ENCODE measurements at places on chromosomes 2 and 18.

DNA sequence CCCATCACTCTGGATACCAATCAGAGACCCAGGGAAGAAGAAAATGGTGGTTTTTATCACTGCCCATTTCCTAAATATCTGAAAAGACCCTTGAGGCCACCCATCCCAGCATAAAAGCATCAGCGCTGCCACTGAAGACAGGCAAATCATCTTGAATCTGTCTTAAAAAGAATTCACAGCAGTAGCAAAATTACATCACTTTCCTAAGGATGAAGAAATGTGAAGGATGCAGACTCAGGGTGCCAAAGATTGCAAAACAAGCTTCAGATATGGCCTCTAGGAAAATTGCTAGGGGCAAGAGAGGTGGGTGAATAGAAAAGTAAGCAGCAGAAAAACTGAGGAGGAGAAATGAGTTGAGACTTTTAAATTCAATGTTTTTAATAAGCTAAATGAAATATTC, 70.0 kb downstream of the SLC25A12 start:
- H3K27ac ChIP-seq: no peak overlapping the region
- DNase-seq: no peak
- no peak overlapping the region for H3K4me3 ChIP-seq

GRCh38 chr2:42327125-42327524, 33.9 kb downstream of the COX7A2L start:
- peaks cover 16% of the 10 kb centered on the region for H3K4me1 ChIP-seq
- H3K4me3 ChIP-seq: no peak overlapping the region
- no peak overlapping the region for H3K27ac ChIP-seq
- no peaks in the 10 kb centered on the region for H3K27me3 ChIP-seq

GRCh38 chr2:9941996-9942390, 9.5 kb upstream of the GRHL1 start:
- no peak overlapping the region for H3K27ac ChIP-seq
- no peaks in the 10 kb centered on the region for H3K4me1 ChIP-seq
- H3K4me3 ChIP-seq: no peak overlapping the region
- no peaks in the 10 kb centered on the region for H3K27me3 ChIP-seq

- DNase-seq: no peak
- H3K36me3 ChIP-seq: no peaks in the 10 kb centered on the region
- H3K4me3 ChIP-seq: no peak overlapping the region
- no peak overlapping the region for H3K27ac ChIP-seq
Observed at GRCh38 chr18:5173646-5174045, 23.4 kb downstream of the AKAIN1 start.

DNA sequence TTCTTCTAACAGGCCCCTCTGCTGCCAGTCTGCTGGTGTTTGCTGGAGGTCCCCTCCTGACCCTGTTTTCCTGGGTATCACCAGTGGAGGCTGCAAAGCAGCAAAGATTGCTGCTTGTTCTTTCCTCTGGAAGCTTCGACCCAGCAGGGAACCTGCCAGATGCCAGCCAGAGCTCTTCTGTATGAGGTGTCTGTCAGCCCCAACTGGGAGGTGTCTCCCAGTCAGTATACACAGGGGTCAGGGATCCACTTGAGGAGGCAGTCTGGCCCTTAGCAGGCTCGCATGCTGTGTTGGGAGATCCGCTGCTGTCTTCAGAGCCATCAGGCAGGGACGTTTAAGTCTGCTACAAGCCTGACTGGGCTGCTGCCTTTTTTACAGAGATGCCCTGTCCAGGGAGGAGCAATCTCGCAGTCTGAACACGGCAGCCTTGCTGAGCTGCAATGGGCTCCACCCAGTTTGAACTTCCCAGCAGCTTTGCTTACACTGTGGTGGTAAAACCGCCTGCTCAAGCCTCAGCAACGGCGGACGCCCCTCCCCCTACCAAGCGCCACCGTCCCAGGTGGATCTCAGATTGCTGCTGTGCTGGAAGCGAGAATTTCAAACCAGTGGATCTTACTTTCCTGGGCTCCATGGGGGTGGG, 29.9 kb downstream of the CHCHD5 start:
- H3K4me3 ChIP-seq: no peak overlapping the region
- H3K27ac ChIP-seq: no peak overlapping the region
- no peaks in the 10 kb centered on the region for H3K4me1 ChIP-seq

DNA sequence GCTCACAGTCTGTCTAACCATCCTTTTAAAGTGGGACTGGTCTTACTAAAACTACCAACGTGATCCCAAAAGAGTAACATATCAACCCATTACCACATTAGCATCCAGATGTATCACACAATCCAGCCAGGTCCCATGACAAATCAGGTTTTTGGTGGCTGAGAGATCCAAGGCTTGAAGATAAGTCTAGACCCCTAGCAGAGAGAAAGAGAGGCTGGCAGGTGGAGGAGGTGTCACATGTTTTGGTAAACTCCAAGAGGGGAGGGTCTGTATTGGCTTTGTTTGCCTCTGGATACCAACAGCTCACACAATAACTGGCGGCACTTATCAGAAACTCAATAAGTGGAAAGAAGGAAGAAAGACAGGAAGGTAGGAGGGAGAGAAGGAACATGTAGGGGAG, 357.6 kb downstream of the SS18 start:
- H3K27ac ChIP-seq: no peak overlapping the region
- H3K4me1 ChIP-seq: no peaks in the 10 kb centered on the region
- H3K36me3 ChIP-seq: no peaks in the 10 kb centered on the region
- H3K4me3 ChIP-seq: no peak overlapping the region

GRCh38 chr2:88126772-88127637, 857 bp downstream of the FABP1 start:
- no peak overlapping the region for H3K27ac ChIP-seq
- no peak for DNase-seq
- no peaks in the 10 kb centered on the region for H3K4me1 ChIP-seq
- H3K4me3 ChIP-seq: no peak overlapping the region
- H3K27me3 ChIP-seq: no peaks in the 10 kb centered on the region

- no peak overlapping the region for H3K27ac ChIP-seq
- H3K36me3 ChIP-seq: no peaks in the 10 kb centered on the region
- no peak overlapping the region for H3K4me3 ChIP-seq
- no peak for DNase-seq
Observed at GRCh38 chr2:197296835-197297234, 13.7 kb downstream of the ANKRD44 start.

DNA sequence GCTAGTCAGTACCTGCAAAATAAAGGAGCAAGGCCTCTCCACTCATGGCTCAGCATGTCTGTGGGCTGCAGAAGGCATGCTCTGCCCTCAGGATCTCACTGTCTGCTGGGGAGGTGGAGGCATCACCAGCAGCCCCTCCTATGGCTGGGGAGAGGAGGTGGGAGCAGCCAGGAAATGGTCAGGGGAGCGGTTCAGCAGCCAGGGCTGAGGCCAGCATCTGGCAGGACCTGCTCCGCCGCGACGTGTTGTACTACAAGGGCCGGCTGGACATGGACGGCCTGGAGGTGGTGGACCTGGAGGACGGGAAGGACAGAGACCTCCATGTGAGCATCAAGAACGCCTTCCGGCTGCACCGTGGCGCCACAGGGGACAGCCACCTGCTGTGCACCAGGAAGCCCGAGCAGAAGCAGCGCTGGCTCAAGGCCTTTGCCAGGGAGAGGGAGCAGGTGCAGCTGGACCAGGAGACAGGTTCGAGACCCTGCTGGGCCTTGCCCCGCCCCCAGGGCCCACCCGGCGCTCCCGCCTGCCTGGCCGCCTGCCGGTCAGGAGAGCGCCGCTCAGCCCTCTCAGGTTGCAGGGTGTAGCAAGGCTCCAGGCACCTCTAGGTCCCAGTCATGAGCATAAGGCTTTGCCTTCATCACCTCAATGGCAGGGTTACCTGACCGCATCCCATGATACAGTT, 49.0 kb downstream of the FAM168B start:
- no peaks in the 10 kb centered on the region for H3K4me1 ChIP-seq
- peaks cover 21% of the 10 kb centered on the region for H3K36me3 ChIP-seq
- no peak overlapping the region for H3K27ac ChIP-seq
- DNase-seq: no peak
- H3K4me3 ChIP-seq: no peak overlapping the region

GRCh38 chr2:232142049-232142448, 180.5 kb downstream of the DIS3L2 start:
- no peak overlapping the region for H3K4me3 ChIP-seq
- no peaks in the 10 kb centered on the region for H3K4me1 ChIP-seq
- H3K27ac ChIP-seq: no peak overlapping the region
- no peak for DNase-seq
- no peaks in the 10 kb centered on the region for H3K27me3 ChIP-seq

DNA sequence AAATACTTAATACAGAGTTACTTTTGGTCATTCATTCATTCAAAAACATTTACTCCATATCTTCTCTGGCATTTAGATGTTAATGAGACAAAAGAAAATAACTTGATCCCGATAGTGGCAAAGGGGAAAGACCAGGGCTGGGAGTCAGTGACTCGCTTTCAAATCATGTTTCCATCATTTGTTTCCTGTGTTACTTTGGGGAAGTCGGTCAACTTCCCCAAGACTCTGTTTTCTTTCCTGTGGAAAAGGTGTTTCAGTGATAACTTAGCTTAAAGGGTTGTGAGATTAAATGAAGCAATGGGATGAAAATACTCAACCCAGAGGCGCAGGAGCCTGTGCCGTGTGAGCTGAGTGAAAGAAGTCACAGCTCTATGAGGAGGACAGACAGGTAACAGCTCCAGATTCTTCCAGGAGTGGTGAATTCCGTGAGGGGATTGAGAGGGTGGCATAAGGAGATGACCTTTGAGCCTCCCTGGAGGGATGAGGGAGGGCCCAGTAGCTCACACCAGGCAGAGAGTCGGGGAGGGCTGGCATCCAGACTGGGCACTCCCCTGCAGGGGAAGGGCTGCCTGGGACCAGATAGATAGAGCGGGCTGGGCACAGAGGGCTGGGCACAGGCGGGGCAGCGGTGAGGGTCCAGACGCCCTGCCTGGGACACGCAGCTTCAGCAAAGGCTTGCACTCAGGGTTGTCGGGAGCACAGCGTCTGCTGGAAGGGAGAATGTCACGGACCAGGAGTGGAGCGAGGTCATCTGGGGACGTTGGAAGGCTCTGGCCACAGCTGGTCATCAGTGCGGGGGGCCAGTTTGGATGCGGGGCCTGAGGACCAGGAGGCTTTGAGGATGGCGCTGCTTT, 70.1 kb downstream of the TSHZ1 start:
- no peak overlapping the region for H3K27ac ChIP-seq
- no peaks in the 10 kb centered on the region for H3K4me1 ChIP-seq
- no peaks in the 10 kb centered on the region for H3K27me3 ChIP-seq
- H3K36me3 ChIP-seq: no peaks in the 10 kb centered on the region
- H3K4me3 ChIP-seq: no peak overlapping the region

- no peak for DNase-seq
- H3K36me3 ChIP-seq: no peaks in the 10 kb centered on the region
- no peak overlapping the region for H3K27ac ChIP-seq
- H3K4me3 ChIP-seq: no peak overlapping the region
Observed at GRCh38 chr18:22914633-22915032, 18.5 kb upstream of the RBBP8 start.

DNA sequence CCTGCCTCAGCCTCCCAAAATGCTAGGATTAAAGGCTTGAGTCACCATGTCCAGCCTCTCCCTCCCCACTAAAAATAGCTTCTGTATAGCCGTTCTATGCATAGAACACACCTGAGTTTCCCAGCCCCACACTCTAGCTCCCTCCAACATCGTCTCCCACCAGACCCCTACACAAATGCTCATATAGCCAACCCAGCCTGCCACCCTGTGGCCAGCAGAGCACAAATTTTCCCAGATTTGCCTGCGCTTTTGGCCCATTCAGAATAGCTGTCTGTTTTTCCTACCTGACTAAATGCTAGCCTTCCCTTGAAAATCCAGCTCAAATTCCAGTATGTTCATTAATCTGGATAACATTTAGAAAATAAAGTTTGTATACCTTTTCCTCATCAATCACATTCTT, 22.8 kb downstream of the TRABD2A start:
- H3K36me3 ChIP-seq: no peaks in the 10 kb centered on the region
- H3K4me3 ChIP-seq: no peak overlapping the region
- no peak overlapping the region for H3K27ac ChIP-seq
- H3K4me1 ChIP-seq: no peaks in the 10 kb centered on the region
- no peak for DNase-seq
- H3K27me3 ChIP-seq: no peaks in the 10 kb centered on the region

DNA sequence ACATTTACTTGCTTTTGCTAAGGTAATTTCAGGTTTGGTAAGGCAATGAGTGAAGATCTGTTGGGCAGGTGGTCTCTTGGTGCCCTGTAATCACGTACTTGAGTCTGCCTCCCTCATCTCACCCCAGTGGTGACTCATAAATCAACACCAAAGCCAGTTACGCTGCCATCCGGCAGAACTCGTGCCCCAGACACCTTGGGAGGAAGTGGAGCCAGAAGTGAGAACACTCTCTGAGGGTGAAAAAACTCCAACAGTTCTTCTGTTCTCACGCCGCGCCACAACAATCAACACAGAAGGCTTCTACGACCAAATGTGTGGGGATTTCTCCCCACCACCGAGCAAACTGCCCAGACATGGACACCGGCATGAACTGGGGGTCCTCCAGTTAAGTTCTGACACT, 206.2 kb downstream of the ARL4C start:
- no peak for DNase-seq
- no peak overlapping the region for H3K4me3 ChIP-seq
- no peaks in the 10 kb centered on the region for H3K36me3 ChIP-seq
- H3K4me1 ChIP-seq: peaks cover 3% of the 10 kb centered on the region

- H3K4me3 ChIP-seq: peak overlapping the region; percentile 80
- H3K4me1 ChIP-seq: peaks cover 35% of the 10 kb centered on the region
- H3K36me3 ChIP-seq: no peaks in the 10 kb centered on the region
- H3K27me3 ChIP-seq: no peaks in the 10 kb centered on the region
- H3K27ac ChIP-seq: peak overlapping the region; percentile 93
- DNase-seq: no peak
Observed at GRCh38 chr2:74457549-74458131, 598 bp upstream of the WBP1 start.

- no peaks in the 10 kb centered on the region for H3K27me3 ChIP-seq
- H3K36me3 ChIP-seq: peaks cover 3% of the 10 kb centered on the region
- H3K4me1 ChIP-seq: peaks cover 6% of the 10 kb centered on the region
- H3K27ac ChIP-seq: no peak overlapping the region
Observed at GRCh38 chr2:238064376-238064775, 3.6 kb downstream of the SCLY start.

GRCh38 chr2:132790207-132790785, 120.3 kb upstream of the LYPD1 start:
- H3K36me3 ChIP-seq: no peaks in the 10 kb centered on the region
- no peaks in the 10 kb centered on the region for H3K27me3 ChIP-seq
- H3K27ac ChIP-seq: no peak overlapping the region
- H3K4me1 ChIP-seq: no peaks in the 10 kb centered on the region
- no peak overlapping the region for H3K4me3 ChIP-seq
- DNase-seq: no peak

DNA sequence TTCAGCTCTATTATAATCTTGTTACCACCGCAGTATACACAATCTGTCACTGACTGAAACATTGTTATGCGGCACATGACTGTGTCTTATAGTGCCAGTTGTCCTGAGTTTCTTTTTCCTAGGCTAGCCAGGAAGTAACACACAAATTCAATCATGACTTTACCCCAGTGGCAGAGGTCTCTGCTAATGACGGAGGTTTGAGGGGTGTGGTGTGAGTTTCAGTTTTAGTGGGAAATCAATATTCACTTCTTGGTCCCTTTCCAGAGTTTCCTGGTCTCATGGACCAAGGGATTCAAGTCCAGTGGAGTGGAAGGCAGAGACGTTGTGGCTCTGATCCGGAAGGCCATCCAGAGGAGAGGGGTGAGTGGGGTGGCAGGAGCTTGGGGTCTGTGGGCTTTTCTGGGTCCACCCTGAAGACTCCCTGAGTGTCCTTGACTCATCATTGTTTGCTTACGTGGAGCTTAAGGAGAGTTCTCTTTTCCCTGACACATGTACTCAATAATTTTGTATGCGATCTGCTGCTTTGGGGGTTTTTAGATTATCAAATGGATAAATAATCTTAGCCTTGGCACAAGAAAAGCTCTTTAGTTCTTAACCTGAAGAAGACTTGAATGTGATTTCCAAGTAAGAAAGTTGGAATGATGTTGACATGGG, 39.2 kb downstream of the HK2 start:
- H3K27ac ChIP-seq: no peak overlapping the region
- no peak for DNase-seq
- H3K4me3 ChIP-seq: no peak overlapping the region
- H3K36me3 ChIP-seq: peaks cover 2% of the 10 kb centered on the region
- H3K4me1 ChIP-seq: peaks cover 9% of the 10 kb centered on the region

All from thoracic aorta (tissue), 2 donors.